ENCODE measurements at places on chromosomes 5 and 9. TPM values are rescaled to one million over a fixed set of nuclear protein-coding genes. Genes with fewer than 3 reads are reported as not detected.

The ELOVL7 gene
- polyA plus RNA-seq = 0.16 TPM

The GHR gene
- 20.0 TPM for polyA plus RNA-seq

GRCh38 chr5:139848508-139849100, 53.0 kb downstream of the PSD2 start:
- DNase-seq = no peak

DNA sequence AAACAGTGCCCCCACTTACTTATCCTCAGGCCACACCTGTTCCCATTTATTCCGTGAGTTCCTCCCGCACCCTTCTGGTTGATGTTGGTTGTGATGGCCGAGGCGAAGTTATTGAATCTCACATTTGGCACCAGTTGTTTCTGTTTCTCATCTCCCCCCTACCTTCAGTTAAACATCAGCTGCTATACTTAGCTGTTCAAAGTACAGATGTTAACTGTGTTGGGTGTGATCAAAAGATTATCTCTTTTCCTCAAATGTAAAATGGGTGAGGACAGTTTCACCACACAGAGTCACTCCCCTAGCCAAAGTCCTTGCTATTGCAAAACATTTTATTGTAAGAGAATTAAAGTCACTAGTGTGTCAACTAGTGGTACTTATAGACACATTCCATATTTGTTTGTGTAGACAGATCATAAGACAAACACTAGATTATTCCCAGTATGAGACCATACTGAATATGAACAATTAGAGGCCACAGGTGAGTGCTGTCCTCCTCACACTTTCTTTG, 43.2 kb upstream of the PRSS3 start:
- no peak for DNase-seq

DNA sequence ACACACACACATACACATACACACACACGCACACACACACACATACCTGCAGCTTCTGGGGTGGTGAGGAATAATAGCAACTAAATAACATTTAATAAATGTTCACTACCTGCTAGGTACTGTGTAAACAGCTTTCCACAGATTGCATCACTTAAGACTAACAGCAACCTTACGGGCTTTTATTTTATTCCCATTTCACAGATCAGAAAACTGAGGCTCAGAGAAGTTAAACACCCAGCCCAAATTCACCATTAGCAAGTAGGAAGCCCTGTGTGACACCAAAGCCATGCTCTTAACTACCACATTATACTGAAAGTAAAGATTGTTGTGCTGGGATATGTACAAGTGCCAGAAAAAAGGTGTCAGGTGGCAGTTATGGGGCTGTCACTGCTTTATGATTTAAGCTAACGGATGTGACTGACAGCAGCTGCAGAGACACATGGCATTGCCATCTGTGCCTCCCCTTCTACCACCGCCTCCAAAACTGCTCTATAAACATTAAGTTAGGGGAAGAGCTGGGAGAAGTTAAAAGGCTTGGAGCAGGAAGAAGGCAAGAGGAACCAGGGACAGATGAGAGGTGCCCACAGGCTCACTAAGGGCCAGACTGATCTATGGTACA, 13.6 kb downstream of the MTMR12 start:
- DNase-seq = no peak

GRCh38 chr5:170183816-170184687, 48.7 kb upstream of the C5orf58 start:
- no peak for DNase-seq

Measured in forelimb muscle (tissue), 1 donor.